Activated CD4-positive, alpha-beta memory T cell treated with anti-CD3 and anti-CD28 coated beads for 36 hours (primary cell): ENCODE measurements at places on chromosomes 7 and 10. TPM values are rescaled to one million over a fixed set of nuclear protein-coding genes. Genes with fewer than 3 reads are reported as not detected.

DNA sequence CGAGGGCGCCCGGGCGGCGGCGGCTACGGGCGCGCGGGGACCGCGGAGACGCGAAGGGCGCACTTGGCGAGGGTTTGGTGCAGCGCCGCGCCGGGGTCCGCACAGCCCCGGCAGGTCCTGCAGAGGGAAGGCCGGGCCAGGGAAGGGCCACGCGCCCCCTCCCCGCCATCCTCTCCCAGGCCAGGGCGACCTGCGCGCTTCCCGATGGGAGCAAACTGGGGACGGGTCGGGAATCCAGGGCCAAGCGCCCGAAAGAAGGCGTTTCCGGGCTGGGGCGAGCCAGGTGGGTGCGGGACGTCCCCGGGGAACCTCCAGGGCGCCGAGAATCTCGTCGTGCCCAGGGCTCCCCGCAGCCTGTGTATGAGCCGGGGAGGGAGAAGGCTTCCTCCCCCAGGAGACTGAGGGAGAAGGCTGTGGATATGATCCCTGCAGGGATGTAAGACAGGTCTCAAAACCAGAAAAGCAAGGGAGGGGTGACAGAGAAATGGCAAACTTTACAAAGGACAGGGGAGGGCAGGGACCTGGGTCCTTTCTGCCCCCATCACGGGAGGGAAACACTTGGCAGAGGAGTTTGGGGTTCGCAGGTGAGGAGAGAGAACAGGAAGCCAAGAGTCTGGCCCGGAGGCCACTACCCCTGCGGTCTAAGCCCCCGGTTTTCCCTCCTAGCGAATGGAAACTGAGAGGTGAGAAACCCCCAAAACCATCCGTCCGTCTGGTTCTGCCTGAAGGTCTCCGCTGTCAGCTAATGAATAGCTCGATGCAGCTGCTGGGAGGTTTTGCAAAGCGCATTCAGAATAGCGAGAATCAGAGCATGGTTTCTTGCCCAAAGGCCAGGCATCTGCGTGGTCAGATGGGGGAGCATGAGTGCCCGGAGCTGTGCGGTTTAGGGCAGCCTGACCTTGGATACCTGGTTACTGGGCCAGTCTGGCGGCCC, 674 bp downstream of the AMZ1 start:
- DNase-seq, result no peak

- no peak for DNase-seq
Measured at GRCh38 chr10:131944976-131945695, 36.6 kb downstream of the BNIP3 start.

DNA sequence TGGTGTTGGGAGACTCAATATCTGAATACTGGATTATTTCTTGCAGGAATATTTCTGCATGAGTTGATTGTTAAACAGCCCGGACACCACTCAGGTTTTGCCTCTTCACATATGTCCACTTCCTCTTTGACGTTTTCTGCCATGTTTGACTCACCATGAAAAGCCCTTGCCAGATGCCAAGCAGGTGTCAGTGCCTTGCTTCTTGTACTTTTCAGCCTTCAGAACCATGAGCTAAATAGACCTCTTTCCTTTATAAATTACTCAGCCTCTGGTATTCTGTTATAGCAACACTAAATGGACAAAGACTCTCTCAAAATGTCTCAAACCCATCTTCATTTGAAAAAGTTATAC, 24.7 kb upstream of the MACC1 start:
- DNase-seq, result no peak

Gene SLC39A12
- total RNA-seq, result not detected

Gene CCNJ
- total RNA-seq, result 4.3 TPM

GRCh38 chr7:75599244-75599781, 107.2 kb downstream of the SPDYE5 start:
- DNase-seq, result no peak

DNA sequence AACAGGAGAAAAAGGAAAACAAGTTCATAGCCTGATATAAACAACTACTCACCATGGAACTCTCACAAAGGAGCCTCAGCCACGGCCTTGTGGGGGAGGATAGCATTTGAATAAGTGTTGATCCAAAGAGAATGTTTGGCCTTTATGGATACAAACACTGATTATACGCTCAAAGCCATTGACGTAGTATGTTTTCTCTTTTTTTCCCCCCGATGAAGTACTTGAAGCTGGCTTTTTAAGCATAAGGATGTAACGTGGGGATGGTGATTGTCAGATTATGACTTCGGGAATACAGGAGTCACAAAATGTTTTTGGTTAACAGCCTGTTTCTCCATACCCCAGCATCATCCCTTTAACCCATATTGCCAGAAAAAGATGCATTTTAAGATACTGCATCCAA, 39.8 kb downstream of the CELF2 start:
- DNase-seq, result no peak
